ENCODE measurements at places on chromosomes 11 and 22.

DNA sequence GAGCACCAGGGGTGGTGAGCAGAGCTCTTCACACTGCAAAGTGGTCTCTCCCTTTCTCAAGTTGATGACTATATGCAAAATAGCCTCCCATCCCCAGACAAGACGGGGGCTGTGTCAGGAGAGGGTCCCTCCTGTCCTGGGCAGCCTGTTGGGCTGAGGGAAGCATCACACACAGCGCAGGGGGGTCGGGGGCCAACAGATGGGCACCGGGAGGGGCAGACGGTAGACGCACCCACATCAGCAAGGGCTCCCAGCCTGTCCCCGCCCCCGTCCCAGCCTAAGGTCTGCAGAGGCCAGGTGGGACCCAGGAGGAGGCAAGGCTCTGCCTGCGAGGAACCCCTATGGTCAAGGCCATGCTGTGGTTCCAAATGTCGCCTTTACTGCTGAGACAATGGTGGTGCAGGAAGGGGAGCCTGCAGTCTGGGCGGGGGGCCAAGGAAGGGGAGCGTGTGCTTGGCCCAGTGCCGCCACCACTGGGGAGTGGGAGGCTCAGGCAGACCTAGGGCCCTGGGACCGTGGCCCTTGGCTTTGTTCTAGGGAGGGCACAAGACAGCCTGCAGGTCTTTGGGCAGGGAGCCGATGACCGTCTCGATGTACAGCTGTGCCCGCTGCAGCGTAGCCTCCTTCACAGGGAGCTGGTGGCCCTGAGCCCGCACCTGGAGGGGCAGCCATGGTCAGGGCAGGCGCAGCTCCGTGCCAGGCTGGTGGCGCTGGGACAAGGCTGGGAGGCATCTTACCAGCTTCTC, 4.3 kb upstream of the PLXNB2 start:
- DNase-seq: no peak

GRCh38 chr11:72629266-72629665, 45.0 kb downstream of the PDE2A start:
- DNase-seq: no peak

DNA sequence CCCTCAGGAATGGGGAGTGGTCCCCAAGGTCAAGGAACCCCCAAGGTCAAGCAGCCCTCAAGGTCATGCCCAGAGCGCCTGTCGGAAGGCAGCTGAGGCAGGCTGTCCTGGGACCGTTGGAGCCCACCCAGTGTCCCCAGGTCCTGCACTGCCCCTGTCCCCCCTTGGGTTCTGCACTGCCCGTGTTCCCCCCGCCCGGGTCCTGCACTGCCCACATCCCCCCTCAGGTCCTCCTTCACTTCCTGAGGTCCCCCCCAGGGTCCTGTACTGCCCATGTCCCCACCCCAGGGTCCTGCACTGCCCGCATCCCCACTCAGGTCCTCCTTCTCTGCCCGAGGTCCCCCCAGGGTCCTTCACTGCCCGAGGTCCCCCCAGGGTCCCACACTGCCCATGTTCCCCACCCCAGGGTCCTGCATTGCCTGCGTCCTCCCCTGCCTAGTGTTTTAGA, 1073.0 kb downstream of the BRD1 start:
- DNase-seq: no peak

GRCh38 chr11:102111011-102111786, 952 bp downstream of the YAP1 start:
- peak; percentile 9 for DNase-seq

DNA sequence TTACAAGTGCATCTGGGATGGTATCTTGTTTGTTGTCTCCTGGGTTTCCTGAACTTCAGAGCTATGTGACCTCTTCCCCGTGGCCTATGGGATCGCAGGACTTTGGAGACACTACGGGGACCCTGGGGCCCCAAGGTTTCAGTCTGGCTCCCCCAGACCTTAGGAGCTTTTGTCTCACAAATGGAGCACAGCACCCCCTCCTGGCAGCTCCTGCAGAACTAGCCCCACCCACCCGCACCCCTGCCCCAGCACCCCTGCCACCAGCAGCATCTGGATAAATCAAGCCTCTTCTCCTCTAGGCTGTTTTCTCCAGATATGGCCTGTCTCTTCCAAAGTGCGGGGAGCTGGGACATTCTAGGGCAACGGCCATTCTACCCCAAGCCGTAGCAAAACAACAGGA, 10.4 kb downstream of the RCOR2 start:
- DNase-seq: peak; percentile 42

DNA sequence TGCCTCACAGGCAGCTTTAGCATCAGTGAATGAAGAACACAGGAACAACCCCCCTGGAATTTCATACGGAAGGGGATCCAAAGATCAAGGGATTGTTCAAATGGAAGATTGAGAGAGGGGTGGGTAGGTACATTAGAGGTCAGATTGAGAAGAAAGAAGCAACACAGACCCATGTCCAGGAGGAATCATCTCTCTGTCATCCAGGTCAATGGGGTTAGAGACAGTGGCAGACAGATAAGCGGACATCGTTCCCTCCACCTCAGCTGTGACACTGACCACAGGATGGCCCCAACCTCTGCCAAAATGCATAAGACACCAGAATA, 1.9 kb upstream of the NPAS4 start:
- no peak for DNase-seq

DNA sequence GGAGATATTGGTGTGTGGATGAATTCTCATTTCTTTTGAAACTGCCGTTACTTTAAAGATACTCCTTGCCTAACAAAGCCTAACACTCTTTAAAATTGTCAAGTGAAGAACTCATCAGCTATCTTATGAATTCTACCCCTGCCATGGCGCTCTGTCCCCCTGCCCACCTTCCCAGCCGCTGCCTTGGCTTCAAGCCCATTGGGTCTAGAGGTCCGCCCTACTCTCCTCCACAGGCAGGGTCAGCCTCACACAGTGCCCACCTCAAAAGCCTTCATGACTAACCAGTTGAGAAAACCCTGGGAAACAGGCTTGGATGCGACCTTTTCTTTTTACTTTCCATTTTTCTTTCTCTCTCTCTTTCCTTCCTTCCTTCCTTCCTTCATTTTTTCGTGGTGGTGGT, 128.6 kb downstream of the RRAS2 start:
- DNase-seq: no peak

- DNase-seq: peak; percentile 73
Measured at GRCh38 chr11:15074206-15075161, 1.1 kb downstream of the CALCB start.

DNA sequence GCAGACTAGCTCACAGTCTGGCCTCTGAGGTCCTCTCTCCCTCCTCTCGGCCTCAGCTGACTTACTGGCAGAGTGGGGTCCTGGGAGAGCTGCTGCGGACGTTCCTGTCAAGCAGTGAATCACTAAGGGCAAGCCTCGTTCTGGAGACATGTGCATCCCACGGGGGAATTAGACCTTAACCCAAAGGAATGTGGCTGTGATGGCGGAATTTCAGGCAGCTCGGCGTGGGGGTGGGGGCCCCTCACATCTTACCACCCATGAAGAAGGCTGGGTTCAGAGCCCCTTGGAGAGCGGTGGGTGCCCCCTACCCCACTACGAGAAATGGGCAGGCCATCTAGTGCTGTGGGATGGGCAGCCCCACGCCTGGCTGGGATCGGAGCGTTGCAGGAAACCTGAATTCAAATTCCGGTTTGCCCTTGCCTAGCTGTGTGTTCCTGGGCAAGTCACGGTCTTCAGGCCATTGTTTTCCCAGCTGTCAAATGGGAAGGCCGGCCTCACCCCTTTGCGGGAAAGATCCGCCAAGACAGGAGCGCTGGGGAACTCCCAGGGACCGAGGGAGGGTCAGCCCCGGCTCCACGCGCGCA, 554 bp downstream of the LRRC32 start:
- DNase-seq: peak; percentile 63

DNA sequence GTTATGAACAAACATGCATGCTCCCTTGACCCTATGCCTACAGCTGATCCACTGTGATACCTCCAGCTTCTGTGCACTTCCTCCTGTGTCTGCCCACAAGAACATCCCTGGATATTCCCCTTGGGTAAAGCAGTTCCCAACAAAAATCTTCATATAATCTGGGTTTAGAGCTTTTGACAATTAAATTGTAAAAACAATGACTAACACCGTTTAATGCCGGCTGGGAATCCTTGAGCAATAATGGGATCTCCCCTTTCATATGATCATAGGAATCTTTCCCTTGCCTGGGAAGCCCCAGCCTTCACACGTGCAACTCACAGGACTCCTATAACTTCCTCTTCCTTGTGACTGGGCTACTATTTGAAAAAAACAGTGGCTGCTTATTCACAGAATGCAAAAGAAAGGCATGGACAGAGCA, 6.3 kb upstream of the ZC3H12C start:
- DNase-seq: no peak

DNA sequence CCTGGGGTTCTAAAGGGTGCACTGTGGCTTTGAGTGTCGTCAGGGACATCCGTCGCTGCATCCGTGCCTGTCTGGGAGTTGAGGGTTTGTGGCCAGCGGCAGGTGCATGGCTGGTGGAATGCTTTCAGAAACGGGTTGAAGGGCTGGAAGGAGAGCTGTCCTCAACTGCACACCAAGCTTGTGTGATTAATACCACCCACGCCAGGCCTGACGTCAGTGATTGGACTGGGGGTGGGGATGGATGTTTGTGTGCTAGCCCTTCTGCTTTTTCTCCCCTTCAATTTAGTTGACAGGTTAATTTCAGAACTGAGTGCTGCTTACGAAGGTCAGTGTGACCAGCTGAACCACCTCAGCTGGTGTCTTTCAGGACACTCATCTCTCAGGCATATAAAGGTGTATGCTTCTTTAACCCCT, 3.2 kb upstream of the GAB2 start:
- peak; percentile 9 for DNase-seq

DNA sequence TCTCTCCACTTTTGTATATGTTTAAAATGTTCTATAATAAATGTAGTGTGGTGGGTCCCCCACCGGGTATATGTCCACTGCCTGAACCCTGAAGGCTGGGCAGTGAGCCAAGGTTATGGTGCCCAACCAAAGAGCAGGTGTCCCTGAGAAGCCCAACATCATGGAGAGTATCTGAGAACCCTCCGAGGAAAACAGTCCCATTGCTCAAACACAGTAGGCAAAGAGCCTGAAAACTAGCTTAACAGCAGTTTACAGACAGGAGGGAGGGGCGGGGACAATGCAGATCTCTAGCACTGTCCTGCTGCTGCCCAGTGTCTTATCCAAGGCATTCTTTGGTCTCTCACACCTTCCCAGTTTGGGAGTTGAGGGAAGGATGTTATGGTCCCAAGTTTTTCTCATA, 91.0 kb downstream of the TMPRSS5 start:
- DNase-seq: no peak

GRCh38 chr11:72048766-72049460, 31.4 kb downstream of the NUMA1 start:
- no peak for DNase-seq

GRCh38 chr11:72274435-72274834, 30.5 kb upstream of the PHOX2A start:
- no peak for DNase-seq

DNA sequence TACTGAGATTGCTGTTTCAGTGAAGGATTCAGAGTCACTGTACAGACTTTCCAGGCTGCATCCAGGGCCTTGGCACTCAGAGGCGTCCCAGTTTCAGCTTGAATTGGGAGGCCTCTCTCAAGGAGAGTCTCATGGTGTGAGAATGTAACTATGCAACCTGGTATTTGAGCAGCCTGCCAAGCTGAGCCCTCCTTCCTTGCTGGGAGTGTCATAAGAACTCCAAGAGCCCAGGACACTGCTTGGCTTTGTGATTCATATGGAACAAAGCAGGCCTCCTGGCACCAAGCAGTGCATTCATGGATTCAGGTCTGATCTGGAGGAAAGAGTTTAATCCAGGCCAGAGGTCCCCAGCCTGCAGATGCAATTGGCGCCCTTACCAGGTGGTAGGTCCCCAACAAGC, 171.7 kb downstream of the DBX1 start:
- no peak for DNase-seq

DNA sequence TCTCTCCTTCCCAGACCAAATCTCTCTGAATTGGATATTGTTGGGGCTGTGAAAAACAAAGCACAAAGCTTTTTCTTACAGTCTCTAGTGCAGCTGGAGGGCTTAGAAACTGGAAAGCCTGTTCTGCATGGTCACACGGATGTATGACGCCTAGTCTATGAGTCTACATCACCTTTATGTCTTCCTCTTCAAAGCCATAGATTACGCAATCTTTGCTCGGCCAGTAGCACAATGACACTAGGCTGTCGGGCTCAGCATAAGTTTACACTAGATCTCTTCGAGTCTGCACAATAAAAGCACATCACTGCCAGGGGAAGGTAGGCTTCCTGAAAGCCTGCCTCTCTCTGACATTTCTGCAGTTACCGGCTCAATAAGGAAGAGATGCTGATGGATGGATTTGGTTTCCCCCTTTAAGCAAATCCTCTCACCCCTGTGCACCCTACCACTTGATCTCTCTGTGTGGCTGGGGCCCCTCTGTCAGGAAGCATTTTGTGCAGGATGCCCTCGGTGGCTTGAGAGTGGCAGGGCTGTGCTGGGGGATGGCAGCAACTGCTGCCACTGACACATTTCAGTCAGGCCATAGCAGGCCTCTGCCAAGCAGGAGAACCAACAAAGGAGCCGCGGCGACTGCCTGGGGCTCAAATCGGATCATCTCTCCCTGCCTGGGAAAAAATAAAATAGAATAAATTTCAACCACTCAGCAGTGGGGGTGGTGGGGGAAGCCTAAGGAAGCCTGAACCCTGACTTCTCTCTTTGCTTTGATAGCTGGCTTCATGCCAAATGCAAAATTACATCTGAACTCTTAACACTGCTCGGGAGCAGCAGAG, 1272.8 kb downstream of the LRRC4C start:
- no peak for DNase-seq

GRCh38 chr11:71215425-71215965, 36.9 kb downstream of the SHANK2 start:
- no peak for DNase-seq

DNA sequence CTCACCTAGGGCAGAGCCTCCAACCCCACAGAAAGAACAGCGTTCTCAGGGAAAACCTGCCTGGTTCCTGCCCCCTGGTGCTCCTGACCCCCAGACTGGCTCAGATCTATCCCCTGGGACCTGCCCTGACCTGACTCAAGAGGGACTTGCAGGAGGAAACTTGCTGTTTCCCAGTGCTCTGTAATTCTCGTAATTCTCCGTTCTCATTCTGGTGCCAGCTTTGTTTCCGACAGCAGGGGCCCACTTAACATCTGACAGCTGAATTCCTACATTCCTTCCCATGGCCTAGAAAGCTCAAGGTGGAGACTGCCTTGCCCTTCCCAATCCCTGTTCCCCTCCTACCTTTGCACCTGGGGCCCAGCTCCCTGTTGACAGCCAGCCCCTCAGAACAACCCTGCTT, 12.5 kb upstream of the CSF2RB start:
- no peak for DNase-seq

GRCh38 chr11:27394781-27395228, 31.8 kb upstream of the CCDC34 start:
- DNase-seq: no peak

All from naive thymus-derived CD8-positive, alpha-beta T cell (primary cell).